ENCODE measurements at places on chromosomes 12 and 14.

GRCh38 chr12:32688786-32689185 lies 9.7 kb downstream of the DNM1L start:
- no peak for DNase-seq

DNA sequence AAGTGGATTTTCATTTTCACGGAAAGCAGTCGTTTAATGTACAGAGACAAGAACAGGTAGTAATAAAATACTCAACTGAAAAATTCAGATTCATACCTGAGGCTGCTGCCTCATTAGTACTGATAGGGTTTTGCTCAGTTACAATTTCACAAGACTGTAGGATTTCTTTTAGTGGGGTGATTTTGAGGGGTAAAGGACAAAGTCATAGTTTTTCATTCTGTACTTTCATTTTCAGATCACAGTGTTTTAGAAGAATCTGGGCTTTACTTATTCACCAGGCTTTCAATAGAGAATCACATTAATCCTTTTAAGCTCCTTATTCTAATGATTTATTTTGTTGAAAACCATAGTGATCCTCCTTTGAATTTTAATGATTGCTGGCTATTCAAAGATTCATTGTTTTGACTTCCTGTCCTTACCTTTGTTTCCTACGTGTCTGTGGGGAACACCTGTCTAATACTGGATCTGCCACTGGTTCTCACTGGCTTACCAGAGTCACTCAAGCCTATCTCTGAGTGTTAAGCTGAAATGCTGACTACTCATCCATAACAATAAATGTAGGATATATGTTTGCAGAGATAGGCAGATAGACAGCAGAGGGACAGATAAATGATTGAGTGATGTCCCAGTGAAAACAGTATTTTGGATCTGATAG lies 243.8 kb upstream of the NPAS3 start:
- DNase-seq = no peak

DNA sequence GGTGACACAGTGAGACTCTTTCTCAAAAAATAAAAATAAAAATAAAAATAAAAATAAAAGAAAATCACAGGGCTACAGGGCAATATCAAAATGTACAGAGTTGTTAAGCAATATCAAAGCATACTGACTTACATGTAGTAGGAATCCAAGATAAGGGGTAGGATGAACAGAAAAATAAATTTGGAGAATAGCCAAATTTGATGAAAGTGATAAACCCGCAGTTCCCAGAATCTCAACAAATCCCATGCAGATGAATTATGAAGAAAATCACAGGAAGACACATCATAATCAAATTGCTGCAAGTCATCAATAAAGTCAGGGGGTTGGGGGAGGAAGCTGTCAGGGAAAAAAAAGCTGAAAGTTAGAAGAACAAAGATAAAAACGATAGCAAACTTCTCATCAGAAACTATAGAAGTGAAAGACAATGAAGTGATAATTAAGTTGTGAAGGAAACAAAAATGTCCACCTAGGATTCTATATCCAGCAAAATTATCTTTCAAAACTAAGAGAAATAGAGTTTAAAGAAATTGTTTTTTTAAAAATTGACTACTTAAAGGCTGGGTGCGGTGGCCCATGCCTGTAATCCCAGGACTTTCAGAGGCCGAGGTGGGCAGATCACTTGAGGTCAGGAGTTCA lies 15.4 kb downstream of the DDHD1 start:
- no peak for DNase-seq

- no peak for DNase-seq
Measured at GRCh38 chr14:93946541-93947090, 19.5 kb downstream of the FAM181A start.

DNA sequence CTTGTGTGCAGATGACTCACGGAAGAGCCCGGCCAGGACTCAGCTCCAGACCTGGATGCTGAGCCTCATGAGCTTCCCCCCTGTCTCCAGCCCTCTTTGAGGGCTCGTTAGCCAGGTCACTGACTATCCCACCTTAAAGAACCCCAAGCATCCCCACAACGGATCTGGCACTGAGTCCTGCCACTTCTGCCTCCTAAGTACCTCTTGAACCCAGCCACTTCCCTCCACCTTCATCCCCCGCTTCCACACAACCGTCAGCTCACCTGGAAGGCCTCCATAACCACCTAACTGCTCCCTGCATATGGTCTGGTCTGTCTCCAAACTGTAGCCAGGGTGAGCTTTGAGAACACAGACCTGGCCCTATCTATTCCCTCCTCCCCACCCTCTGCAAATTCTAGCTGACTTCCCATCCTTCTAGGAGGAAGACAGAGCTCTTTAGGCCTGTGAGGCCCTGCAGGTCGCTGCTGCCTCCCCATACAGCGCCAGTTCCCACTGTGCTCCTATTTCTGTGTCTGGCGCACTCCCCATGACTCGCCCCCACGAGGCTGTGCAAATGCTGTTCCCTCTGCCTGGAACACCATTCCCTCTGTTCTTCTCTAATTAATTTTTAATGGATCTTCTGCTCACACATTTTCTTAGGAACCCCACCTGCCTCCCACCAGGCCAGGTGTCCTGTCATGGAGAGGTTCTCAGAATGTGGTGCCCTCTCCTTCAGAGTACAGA lies 2.9 kb upstream of the HSP90AA1 start:
- no peak for DNase-seq

GRCh38 chr12:127925971-127926370 lies 341.0 kb upstream of the TMEM132C start:
- no peak for DNase-seq

GRCh38 chr14:20772650-20773049 lies 4.4 kb downstream of the EDDM3B start:
- no peak for DNase-seq

DNA sequence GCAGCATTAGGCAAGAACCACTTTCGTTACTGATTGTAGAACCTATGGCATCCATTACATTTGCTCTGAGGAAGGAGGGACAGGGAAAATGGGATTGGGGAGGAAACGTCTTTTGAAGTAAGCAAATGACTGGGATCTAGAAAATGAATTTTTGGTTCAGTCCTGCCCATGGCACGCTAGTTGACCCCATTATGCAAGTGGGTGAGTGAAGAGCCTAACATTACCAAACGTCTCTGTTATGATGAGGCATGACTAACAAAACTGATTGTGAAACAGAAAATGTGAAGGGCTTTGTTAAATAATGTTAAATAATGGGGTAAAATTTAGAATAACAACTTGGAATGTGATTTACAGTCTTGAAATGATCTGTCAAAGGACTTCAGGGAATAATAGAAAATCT lies 38.9 kb downstream of the CPSF2 start:
- DNase-seq = no peak

DNA sequence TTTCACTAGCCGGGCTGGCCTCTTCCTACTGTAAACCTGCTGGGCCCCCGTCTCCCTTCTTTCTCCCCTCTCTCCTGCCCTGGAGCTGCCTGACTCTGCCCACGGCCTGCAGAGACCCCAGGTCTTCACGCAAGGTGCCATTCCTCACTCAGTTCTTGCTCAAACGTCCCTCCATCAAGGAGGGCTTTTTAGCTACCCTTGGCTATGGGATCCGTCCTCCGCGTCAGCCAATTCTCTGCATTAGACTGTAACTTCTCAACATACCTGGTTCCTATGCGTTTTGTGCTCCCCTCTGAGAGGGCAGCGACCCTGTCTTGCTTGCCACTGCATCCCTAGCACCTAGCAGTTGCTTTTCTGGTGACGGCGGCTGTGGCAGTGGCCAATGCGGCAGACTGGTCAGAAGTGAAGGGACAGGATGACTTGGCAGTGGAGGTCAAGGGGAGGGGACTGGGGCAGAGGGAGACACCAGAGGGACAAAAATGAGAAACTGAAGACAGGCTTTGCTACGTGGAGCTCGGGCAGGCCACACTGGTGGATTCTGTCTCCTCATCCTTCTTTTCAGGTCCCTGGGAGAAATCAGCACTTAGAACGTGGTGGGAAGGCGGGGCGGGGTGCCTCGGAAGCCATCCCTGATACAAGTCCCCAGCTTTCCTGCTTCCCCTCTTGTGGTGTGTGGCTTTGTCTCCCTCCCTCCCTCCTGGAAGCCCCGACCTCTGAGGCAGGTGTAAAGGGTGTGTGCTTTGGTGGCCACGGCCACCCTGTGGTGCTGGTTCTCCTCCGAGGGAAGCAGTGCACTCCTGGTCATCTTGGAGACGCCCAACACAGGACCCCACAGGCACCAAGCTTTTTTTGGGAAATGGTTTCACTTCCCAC lies 1.8 kb downstream of the B3GNT4 start:
- no peak for DNase-seq

GRCh38 chr12:51238037-51238509 lies 553 bp upstream of the DAZAP2 start:
- no peak for DNase-seq

- DNase-seq = no peak
Measured at GRCh38 chr12:49961111-49961922, at the start of gene AQP5. TSS of gene AQP5 (plus strand) at chr12:49961872. CDS start at chr12:49962018, 146 bp downstream.

GRCh38 chr12:52798003-52798670 lies 2.2 kb upstream of the KRT3 start:
- no peak for DNase-seq

Data from CD4-positive, CD25-positive, alpha-beta regulatory T cell (primary cell).